SIG-M5 (cell line): ENCODE measurements at places on chromosomes 11 and 22.

DNA sequence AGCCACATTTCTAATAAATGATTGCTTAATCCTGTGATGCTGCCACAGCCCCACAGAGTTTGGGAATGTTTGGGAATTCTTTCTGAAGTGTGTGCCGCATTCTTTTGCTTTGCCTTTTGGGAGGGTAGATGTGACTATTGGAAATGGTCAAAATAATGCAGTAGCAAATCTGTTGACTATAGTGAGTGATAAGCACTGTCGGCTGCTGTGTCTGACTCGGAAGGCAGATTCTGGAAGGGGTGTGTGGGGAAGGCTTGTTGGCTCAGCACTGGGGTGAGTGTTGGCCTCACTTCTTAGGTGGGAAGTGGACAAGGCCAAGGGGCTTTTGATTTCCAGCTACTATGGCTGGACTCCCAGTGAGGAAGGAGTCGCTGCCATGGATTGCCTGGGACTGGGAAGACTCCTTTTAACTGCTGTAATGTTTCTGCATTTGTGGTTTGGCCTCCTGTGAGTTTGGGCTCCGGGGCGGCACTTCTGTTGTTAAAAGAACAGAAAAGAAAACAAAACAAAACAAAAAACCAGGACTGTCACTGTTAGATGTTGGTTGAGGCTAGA, 20.1 kb downstream of the ZBTB16 start:
- DNase-seq = no peak

GRCh38 chr11:108198833-108199232, 23.6 kb downstream of the NPAT start:
- DNase-seq = no peak

- DNase-seq = no peak
These were observed 71.6 kb downstream of the CCDC34 start for GRCh38 chr11:27291302-27291889.

DNA sequence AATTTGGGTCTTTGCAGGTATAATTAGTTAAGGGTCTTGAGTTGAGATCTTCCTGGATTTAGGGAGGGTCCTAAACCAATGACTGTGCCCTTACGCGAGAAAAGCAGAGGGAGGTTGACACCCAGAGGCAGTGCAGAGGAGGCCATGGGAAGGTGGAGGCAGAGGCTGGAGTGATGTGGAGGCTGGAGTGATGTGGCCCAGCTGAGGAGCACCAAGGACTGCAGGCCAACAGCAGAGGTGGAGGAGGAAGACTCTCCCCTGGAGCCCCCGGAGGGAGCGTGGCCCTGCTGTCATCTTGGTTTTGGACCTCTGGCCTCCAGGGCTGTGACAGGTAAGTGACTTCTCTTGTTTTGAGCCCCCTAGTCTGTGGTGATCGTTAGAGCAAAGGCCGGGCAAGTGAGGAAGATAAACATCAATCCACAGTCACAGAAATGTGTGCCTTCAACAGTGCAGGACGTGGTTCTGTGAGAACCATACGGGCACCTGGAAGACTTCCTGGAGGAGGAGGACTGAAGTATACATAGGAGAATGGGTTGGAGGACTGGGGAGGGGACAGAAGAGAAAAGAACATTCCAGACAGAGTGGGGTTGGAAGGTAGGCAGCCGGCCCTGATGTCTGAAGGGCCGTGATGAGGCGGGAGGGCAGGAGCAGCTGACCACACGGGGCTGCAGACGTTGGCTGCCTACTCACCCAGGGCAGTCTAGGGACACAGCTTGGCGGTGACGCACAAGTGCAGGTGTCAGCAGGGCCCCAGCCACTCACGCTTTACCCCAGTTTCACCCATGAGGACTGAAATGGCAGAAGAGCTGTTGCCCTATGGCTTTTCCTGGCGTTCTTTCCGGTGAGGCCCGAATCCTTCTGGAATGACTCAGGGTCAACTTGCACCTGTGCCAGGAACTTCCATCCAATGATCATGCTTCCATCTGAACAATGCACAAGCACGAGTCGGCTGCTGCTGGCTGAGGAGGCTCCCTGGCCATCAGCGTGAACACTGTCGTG, 270.2 kb downstream of the CTTN start:
- no peak for DNase-seq
